HAP-1 (cell line): ENCODE measurements at places on chromosomes 5 and 9.

DNA sequence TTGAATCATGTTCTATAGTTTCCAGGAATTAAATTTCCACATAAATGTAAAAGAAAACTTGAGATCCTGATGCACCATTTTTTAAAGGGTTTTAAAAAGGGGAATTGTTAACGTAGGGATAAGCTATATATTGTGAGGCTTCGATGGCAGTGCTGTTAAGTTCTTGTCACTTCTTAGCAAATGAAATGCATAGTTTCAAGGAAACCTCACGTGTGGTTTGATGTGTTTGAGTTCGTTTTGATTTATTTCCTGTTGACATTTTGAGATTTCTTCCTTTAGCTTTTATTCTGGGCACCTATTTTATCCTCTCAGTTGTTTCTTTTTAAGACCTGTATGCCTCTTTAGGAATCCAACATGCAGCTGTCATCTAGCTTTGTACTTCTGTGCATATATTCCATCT, 301.0 kb downstream of the DOCK8 start:
- DNase-seq, result peak; percentile 7

GRCh38 chr9:124220946-124221451, 36.8 kb upstream of the NEK6 start:
- no peak for DNase-seq

GRCh38 chr9:135355521-135356011, 124.0 kb upstream of the PPP1R26 start:
- DNase-seq, result no peak

DNA sequence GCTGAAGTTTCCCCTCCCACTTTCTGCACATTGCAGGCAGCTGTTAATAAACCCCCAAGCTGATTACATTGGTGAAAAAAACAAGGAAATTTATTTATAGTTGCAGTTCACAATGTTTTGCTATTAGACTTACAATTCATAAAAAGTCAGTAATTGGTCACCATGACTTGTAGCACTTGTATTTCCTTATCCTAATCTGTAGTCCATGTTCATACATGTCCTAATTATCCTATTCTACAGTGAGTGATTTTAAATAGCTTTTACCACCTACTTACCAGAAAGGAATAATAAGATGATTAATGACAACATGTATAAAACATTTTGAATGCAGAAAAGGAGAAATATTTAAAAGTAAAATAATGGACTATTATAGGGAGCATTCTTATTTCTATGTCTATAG, 760.0 kb upstream of the RIOK2 start:
- no peak for DNase-seq

GRCh38 chr9:114452219-114453165, 52.8 kb downstream of the WHRN start:
- no peak for DNase-seq

- DNase-seq, result no peak
Observed at GRCh38 chr5:76196886-76197489, 113.8 kb downstream of the SV2C start.

GRCh38 chr9:78365748-78366697, 69.1 kb downstream of the PSAT1 start:
- DNase-seq, result peak; percentile 48

GRCh38 chr5:174172152-174172551, 126.6 kb downstream of the NSG2 start:
- DNase-seq, result no peak

- DNase-seq, result no peak
Observed at GRCh38 chr5:98909363-98909762, 19.4 kb downstream of the CHD1 start.

- DNase-seq, result no peak
Observed at GRCh38 chr5:157348049-157348400, 82.1 kb downstream of the CYFIP2 start.

GRCh38 chr5:87526131-87526530, 113.4 kb upstream of the CCNH start:
- DNase-seq, result no peak
